ENCODE measurements at places on chromosomes 3 and 15.

- no peak for DNase-seq
- no peaks in the 10 kb centered on the region for H3K27me3 ChIP-seq
- H3K27ac ChIP-seq, result no peak overlapping the region
- H3K4me3 ChIP-seq, result no peak overlapping the region
- H3K4me1 ChIP-seq, result no peaks in the 10 kb centered on the region
Measured at GRCh38 chr15:29079479-29079878, 190.1 kb downstream of the NSMCE3 start.

- peaks cover 18% of the 10 kb centered on the region for H3K36me3 ChIP-seq
- no peaks in the 10 kb centered on the region for H3K27me3 ChIP-seq
- H3K4me3 ChIP-seq, result no peak overlapping the region
- no peak overlapping the region for H3K27ac ChIP-seq
- DNase-seq, result no peak
- peaks cover 21% of the 10 kb centered on the region for H3K4me1 ChIP-seq
Measured at GRCh38 chr3:51400166-51400565, 9.1 kb downstream of the RBM15B start.

DNA sequence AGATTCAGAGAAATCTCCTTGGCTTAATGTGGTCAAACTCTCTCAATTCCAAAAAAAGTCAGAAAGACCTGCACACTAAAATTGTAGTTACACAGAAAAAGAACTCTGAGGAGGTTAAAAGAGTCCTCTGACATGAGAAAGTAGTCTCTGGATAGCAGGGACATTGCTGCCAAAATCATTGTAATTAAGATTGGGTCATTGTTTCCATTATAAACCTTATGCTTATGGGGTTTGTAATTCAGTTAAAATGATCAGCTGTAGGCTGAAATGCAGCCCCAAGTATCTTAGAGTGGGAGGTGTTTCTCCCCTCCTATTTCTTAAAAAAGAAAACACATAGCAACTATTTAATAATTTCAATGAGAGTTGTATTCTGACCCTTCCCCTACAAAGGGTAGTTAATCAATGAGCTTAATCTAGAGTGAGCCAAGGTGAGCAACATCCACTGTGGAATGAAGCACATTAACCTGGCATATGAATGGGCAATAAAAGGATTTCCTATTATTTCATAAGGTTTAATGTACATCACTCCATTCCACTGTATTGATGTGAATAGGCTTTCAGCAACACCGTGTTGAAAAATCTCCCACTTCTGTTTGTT is 406.9 kb downstream of the TIGIT start:
- H3K4me1 ChIP-seq, result peaks cover 10% of the 10 kb centered on the region
- H3K4me3 ChIP-seq, result no peak overlapping the region
- DNase-seq, result no peak
- no peak overlapping the region for H3K27ac ChIP-seq
- H3K36me3 ChIP-seq, result no peaks in the 10 kb centered on the region
- H3K27me3 ChIP-seq, result no peaks in the 10 kb centered on the region

GRCh38 chr15:57506422-57506821 is 85.3 kb upstream of the MYZAP start:
- no peak overlapping the region for H3K4me3 ChIP-seq
- peaks cover 38% of the 10 kb centered on the region for H3K4me1 ChIP-seq
- H3K27me3 ChIP-seq, result no peaks in the 10 kb centered on the region
- DNase-seq, result no peak

- DNase-seq, result no peak
- H3K27ac ChIP-seq, result no peak overlapping the region
- no peaks in the 10 kb centered on the region for H3K4me1 ChIP-seq
- no peak overlapping the region for H3K4me3 ChIP-seq
- peaks cover 8% of the 10 kb centered on the region for H3K27me3 ChIP-seq
Measured at GRCh38 chr15:29638781-29639180, 183.5 kb downstream of the TJP1 start.

DNA sequence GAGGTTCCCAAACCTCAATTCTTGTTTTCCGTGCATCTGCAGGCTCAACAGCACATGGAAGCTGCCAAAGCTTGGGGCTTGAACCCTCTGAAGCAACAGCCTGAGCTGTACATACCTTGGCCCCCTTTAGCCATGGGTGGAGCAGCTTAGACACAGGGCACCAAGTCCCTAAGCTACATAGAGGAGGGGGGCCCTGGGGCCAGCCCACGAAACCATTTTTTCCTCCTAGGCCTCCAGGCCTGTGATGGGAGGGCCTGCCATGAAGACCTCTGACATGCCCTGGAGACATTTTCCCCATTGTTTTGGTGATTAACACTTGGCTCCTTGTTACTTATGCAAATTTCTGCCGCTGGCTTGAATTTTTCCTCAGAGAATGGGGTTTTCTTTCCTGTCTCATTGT is 24.6 kb downstream of the SRP14 start:
- no peak overlapping the region for H3K4me3 ChIP-seq
- no peaks in the 10 kb centered on the region for H3K4me1 ChIP-seq
- DNase-seq, result no peak

DNA sequence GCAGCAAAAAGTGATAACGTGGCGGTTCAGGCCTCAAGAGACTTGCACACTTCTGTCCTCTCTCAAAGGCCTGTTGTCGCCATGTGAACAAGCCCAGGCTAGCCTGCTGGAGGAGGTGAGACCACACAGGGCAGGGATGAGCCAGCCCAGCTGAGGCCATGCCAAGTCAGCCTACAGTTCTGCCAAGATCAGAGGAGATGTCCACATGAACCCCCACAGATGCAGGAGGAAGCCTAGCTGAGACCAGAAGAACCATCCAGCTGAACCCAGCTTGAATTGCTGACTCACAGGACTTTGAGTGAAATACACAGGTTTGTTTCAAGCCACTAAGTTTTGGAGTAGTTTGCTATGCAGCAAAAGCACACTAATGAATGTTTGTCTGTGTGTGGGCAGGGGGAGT is 50.3 kb upstream of the SEC13 start:
- DNase-seq, result no peak
- H3K4me1 ChIP-seq, result peaks cover 11% of the 10 kb centered on the region
- H3K27me3 ChIP-seq, result peaks cover 15% of the 10 kb centered on the region
- no peak overlapping the region for H3K27ac ChIP-seq
- no peak overlapping the region for H3K4me3 ChIP-seq
- no peaks in the 10 kb centered on the region for H3K36me3 ChIP-seq

DNA sequence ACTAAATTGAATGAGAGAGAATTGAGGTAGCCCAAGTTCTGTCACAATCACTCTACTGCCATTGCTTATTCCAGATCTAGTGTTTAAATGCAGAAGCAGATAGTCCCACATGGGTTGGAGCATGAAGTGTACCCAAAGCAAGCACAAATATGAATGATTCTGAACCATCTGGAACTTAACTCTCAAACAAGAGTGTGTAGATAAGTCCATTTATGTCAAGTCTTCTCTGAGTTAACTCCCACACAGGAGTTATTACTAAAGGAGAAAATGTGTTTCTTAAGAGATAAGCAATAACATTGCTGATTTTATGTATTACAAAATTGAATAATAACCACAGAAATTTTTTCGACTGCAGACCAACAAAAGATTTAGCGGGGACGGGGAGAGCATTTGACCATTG is 33.6 kb downstream of the PAQR9 start:
- H3K4me3 ChIP-seq, result no peak overlapping the region
- H3K27me3 ChIP-seq, result peaks cover 35% of the 10 kb centered on the region
- no peak overlapping the region for H3K27ac ChIP-seq
- no peak for DNase-seq

DNA sequence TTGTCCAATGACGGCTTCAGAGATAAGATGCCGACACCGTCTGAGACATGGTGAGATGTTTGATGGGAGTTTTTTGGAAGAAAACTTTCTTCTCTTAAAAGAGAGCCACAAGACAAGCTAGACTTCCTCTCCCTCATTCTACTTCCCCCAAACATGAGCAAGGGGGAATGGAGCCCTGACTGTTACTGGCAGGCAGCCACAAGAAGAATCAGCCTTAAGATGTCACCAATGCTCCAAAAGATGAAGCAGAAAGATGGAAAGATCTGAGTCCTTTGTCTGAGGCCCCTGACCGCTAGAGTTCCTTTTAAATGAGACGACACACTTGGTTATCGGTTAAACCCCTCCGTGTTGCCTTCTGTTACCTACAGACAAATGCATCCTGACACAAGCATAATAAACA is 108.7 kb downstream of the ST8SIA2 start:
- no peak for DNase-seq
- no peaks in the 10 kb centered on the region for H3K36me3 ChIP-seq
- no peak overlapping the region for H3K27ac ChIP-seq

DNA sequence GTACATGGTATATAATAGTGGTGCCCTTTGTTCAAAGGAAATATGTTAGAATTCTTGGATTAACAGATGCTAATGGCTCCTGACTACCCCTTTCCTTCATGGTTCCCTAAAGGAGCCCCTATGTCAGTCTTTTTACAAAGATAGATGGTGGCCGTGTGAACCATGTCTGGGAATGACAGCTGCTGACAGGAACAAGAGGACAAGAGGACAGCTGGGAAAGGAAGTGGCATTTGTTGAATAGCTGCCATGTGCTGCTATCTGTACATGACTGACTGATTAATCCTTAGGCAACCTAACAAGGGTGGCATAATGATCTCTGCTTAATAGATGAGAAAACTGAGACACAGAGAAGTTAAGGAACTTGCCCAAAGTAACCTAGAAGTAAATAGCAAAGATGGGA is 321.7 kb downstream of the ZNF621 start:
- peaks cover 5% of the 10 kb centered on the region for H3K27me3 ChIP-seq
- no peak for DNase-seq
- H3K27ac ChIP-seq, result no peak overlapping the region
- no peak overlapping the region for H3K4me3 ChIP-seq
- H3K36me3 ChIP-seq, result peaks cover 8% of the 10 kb centered on the region

DNA sequence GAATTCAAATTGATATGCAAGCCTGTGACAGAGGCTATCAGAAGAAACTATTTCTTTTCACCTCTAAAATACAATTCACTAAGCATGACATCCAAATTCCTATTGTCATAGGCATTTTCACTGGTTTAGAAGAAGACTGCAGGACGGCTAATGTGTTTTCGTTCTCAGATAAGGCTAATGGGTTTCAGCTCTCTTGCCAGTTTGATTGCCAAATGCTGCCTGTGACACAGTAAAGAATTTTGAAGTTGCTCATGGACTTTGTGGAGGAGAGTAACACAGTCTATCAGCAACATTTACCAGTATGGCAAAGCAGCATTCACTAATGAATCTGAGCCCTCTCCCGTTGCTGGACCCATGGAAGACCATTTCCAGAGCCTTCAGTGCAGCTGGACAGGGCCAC is 948.1 kb downstream of the FHIT start:
- DNase-seq, result no peak
- H3K27me3 ChIP-seq, result no peaks in the 10 kb centered on the region
- H3K27ac ChIP-seq, result no peak overlapping the region
- no peak overlapping the region for H3K4me3 ChIP-seq
- H3K36me3 ChIP-seq, result no peaks in the 10 kb centered on the region

DNA sequence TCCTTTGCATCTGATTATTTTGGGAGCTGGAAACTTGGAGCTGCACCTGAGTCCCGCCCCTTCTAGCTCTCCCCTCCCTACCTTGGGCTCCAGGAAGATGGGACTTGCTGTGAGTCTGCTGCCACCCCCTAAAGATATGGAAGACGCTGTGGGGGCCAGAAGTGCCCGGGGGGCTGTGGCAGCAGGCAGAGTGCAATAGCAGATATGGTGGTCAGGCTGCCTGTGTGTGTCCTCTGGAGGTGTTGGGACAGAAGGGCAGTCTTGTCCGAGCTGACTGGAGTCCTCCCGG is 485 bp downstream of the PAK6 start:
- no peak for DNase-seq
- H3K36me3 ChIP-seq, result no peaks in the 10 kb centered on the region
- H3K4me3 ChIP-seq, result peak overlapping the region; percentile 31
- H3K4me1 ChIP-seq, result peaks cover 35% of the 10 kb centered on the region

DNA sequence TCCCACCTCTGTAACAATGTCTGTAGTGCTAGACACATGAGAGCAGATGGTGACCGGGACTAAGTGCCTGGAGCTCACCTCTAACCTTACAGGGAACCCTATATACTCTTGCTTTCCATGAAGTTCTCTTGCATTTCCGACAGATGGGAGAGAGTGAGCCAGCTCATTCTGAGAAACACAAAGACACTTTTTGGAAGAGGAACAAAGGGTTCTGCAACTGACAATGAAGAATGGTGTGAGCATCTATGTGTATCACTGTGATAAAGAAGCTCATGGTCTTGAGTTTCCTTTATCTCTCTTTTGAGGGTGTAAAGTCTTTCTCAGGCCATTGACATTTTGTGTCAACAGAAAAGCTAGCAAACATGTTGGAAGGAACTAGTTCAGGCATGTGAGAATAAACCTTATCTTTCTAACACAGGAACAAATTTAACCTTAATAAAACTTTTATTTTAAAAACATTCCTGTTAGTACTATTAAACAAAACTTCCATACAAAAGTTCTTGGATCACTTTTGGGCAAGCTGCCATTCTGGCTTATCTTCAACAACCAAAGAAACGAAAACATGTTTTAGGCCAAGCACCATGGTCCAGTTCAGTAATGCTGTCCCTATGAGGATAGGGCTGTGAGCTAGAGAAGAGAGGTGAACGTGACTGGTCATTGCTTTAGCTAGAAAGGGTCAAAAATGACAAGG is 142.7 kb downstream of the THRB start:
- no peaks in the 10 kb centered on the region for H3K4me1 ChIP-seq
- no peaks in the 10 kb centered on the region for H3K36me3 ChIP-seq
- no peak overlapping the region for H3K27ac ChIP-seq
- peaks cover 9% of the 10 kb centered on the region for H3K27me3 ChIP-seq

DNA sequence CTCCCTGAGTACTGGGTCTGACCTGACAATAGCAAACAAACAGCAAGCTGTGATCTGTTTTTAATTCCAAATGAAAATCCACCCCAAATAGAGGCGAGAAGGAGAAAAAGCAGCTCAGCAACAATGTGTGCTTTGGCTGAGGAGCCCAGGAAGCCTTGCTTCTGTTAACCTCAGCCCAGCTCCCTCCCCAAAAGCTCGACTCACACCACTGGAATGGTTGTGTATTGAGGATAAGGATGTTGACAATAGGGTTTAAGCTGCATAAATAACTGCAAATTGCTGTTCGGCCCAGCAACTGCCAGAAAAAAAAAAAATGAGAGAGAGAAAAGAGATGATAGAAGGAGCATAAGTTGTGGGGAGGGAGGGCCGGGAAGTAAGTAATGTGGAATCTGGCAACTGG is 104.0 kb upstream of the TBC1D5 start:
- no peaks in the 10 kb centered on the region for H3K36me3 ChIP-seq
- no peaks in the 10 kb centered on the region for H3K27me3 ChIP-seq
- DNase-seq, result no peak

DNA sequence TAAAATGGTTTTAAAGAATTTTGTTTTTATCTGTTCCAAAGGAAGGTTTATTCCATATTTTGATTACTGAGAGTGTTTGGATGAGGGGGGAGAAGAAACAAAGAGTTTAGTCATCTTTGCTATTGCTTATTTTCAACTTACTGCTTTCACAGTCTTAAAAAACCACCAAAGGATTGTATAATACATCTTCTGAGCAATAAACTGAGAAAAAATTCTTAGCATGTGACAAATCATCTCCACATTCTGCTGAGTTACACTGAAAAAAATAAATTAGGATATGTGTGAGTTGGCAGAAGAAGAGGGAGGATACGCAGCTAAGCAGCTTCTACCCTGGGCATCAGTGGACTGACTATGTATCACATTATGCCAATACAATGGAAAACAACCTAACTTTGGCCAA is 23.2 kb upstream of the ACTC1 start:
- H3K27ac ChIP-seq, result peak overlapping the region; percentile 71
- no peaks in the 10 kb centered on the region for H3K36me3 ChIP-seq
- no peak overlapping the region for H3K4me3 ChIP-seq
- H3K27me3 ChIP-seq, result peaks cover 49% of the 10 kb centered on the region

- DNase-seq, result no peak
- no peaks in the 10 kb centered on the region for H3K27me3 ChIP-seq
- H3K27ac ChIP-seq, result no peak overlapping the region
- H3K4me1 ChIP-seq, result no peaks in the 10 kb centered on the region
- H3K4me3 ChIP-seq, result no peak overlapping the region
- no peaks in the 10 kb centered on the region for H3K36me3 ChIP-seq
Measured at GRCh38 chr3:8441969-8442559, 59.6 kb upstream of the LMCD1 start.

All from naive B cell (primary cell).